ENCODE measurements at places on chromosomes 16 and 17. TPM values are rescaled to one million over a fixed set of nuclear protein-coding genes. Genes with fewer than 3 reads are reported as not detected.

Gene CLEC18A
- polyA plus RNA-seq: 1.2 TPM

Gene JPH3
- 0.83 TPM for polyA plus RNA-seq

Gene SULT1A2
- 3.1 TPM for polyA plus RNA-seq

Gene SYNRG
- 43.1 TPM for polyA plus RNA-seq

Gene TMEM95
- polyA plus RNA-seq: not detected

Gene ESRP2
- 55.7 TPM for polyA plus RNA-seq

Gene ARRB2
- 41.3 TPM for polyA plus RNA-seq

Gene GPR139
- not detected for polyA plus RNA-seq

Gene YPEL2
- polyA plus RNA-seq: 17.7 TPM

Gene CD7
- 1.1 TPM for polyA plus RNA-seq

Gene TM4SF5
- polyA plus RNA-seq: not detected

Gene KRT28
- not detected for polyA plus RNA-seq

Gene TPSAB1
- polyA plus RNA-seq: not detected

Gene MYLK3
- 0.52 TPM for polyA plus RNA-seq

Gene EPX
- polyA plus RNA-seq: 1.2 TPM

Gene TMEM98
- 313 TPM for polyA plus RNA-seq

Gene KRTAP3-1
- not detected for polyA plus RNA-seq

Gene DHODH
- 19.3 TPM for polyA plus RNA-seq

Gene HAS3
- polyA plus RNA-seq: 160 TPM

Gene ITGAL
- polyA plus RNA-seq: 5.8 TPM
